Neural progenitor cell (in vitro differentiated cells): ENCODE measurements at places on chromosomes 3 and 15. TPM values are rescaled to one million over a fixed set of nuclear protein-coding genes. Genes with fewer than 3 reads are reported as not detected.

DNA sequence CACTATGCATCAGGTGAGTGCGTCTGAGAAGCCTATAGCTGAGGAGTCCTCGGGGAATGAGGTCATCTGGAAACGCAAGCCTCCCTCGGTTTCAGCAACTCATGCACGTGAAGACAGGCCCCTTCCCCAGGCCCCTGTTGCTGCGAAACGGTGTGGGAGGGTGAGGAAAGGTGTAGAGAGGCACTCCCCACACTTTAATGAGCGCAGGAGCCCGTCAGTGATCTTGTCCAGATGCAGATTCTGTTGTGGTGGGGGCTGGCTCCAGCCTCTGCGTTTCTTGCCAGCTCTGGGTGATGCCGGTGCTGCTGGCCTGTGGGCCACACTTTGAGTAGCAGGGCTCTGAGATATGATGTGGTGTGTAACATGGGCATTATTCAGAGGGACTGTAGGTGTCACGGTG is 38.6 kb upstream of the LACTB start:
- DNase-seq = no peak

The IGF2BP2 gene
- total RNA-seq = 147 and 152 TPM in 2 replicates

GRCh38 chr15:81375461-81375860 is 1.4 kb upstream of the TMC3 start:
- no peak for DNase-seq

The KNG1 gene
- total RNA-seq = not detected in 2 replicates

The FAM219B gene
- 120 and 124 TPM in 2 replicates for total RNA-seq

- DNase-seq = no peak
These were observed 138.1 kb downstream of the CHDH start for GRCh38 chr3:53708001-53708621.

DNA sequence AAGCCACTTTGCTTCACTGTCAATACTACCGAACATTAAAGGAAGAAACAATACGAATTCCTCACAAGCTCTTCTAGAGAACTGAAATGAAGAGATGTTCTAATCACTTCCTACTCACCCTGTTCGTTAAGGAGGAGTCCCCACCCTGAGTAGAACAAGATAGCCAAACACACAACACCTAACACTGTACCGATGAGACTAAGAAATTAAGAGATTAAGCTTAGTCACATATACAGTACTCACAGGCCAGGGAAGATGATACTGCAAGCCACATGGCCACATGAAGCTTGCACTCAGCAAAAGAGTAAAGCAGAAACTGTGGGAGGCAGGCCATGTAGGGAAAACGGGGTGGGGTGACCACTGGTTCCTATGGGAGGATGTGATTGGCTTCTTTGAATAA is 48.0 kb downstream of the CGGBP1 start:
- DNase-seq = no peak

DNA sequence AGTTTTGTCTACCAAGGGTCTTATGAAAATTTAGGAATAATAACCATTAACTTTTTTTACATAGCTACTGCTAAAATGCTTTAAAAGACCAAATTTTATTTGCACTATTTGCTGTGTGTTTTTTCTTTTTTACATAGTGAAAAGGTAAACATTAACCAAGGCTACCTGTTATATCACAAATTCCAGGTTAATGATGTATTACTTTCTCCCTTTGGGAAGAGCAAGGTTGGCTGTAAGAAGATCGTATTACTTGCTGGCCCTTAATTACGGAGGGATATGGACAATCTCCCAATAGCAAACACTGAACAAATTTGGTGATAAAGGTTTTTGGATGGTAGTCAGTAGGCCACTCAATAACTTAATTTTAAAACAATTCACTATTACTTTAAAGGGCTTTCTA is 22.4 kb downstream of the LRRC58 start:
- DNase-seq = no peak

- DNase-seq = no peak
These were observed 47.5 kb downstream of the FOXL2 start for GRCh38 chr3:138899351-138899991.

GRCh38 chr3:134161898-134162615 is 88.6 kb downstream of the RYK start:
- DNase-seq = peak; percentile 22

GRCh38 chr3:47617086-47618010 is 38.7 kb upstream of the CSPG5 start:
- DNase-seq = no peak

The C3orf49 gene
- total RNA-seq = not detected in 2 replicates
